AG04449 (cell line): ENCODE measurements at places on chromosomes 4 and X.

- DNase-seq = no peak
Measured at GRCh38 chr4:182421753-182422152, 178.6 kb downstream of the TENM3 start.

DNA sequence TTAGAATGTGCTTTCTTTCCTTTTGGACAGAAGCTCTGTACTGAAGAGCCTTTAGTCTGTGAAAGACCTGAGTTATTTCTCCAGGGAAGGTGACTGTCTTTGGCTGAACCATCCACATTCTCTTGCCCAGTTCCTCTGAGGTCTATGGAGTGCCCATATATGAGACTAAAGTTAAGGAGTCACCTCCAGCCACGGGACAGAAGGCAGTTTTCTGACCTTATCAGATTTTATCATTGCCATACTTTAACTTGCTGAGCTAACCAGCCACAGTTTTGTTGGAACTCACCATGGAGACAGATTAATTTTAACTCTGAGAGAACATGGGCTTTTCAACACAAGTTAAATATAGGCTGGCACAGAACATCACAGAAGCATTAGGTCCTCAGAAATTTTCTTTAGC lies 26.3 kb downstream of the IL1RAPL1 start:
- DNase-seq = no peak

DNA sequence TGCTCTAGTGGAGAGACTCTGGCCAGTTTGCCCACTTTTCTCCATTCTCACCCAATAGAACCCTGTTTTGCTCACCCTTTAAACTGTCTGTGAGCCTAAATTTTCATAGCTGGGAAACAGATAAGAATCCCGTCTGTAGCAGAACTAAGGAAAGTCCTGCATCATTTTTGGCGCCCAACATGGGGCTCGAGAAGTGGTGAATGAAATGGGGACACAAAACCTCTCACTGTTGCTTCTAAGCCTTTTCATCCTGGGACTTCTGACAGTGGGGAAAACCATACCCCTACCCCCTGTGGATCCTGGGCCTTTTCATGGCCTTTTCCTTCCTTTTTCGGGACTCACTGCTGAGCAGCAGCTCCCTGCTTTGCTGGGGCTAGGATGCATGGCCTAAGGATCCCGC lies 189.9 kb downstream of the INPP4B start:
- DNase-seq = no peak

GRCh38 chr4:41889317-41889716 lies 45.9 kb upstream of the TMEM33 start:
- no peak for DNase-seq

DNA sequence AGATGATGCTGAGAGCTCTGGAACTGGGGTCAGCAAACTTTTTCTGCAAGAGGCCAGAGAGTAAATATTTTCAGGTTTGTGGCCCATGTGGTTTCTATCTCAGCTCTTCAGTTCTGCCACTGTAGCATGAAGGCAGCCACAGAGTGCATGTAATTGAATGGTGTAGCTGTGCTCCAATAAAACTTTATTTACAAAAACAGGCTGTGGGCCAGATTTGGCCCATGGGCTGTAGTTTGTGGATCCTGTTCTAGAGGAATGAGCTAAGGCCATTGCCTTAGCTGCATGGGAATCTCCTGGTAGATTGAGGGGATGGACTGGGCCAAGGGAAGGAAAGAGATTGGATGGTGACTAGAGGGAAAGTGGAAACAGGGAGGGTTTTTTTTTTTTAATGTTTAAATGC lies 36.8 kb downstream of the CLCN4 start:
- DNase-seq = no peak

- no peak for DNase-seq
Measured at GRCh38 chrX:11148401-11148800, 37.3 kb downstream of the HCCS start.
